Stimulated activated CD8-positive, alpha-beta memory T cell treated with anti-CD3 and anti-CD28 coated beads, Interleukin-4, amount 100 ng/mL, for 1 hour (primary cell): ENCODE measurements at places on chromosomes 3 and 15.

DNA sequence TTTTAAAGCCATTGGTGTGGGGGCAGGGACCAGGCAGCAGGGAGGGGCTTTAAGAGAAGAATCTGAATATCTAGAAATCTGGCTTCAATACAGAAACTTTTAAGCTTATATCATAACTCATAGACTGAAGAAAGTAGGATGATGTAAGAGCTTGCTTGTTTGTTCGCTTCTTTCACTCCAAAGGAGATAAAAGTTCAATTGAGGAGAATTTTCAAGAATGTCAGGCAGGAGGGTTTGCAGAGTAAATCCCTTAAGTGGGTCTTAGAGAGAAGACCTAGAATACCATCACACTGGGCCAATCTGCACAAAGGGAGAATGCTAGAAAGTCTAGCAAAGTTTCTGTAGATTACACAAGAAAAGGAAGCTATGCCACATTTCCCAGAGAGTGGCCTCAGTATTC lies 4.1 kb upstream of the HLTF start:
- no peak for DNase-seq

DNA sequence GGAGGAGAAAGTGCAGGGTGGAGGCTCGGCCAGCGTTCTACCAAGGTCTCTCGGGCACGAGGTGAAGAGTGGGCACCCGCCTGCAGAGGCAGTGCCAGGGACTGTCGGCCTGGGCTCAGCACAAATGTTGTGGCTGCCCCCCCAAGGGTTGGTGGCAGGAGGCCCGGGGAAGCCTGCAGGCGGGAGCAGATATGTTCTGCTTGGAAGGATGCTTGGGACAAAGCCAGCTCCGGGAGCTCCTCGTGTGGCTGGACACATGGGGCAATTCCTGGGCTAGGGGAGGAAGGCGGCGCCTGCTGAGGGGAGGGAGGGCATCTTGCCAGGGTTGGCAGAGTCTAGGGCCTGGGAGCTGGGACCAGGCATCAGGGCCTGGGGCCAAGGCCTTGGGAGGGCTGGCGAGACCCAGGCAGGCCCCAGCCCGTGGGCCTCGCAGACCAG lies 30.4 kb upstream of the FBLN2 start:
- no peak for DNase-seq

- DNase-seq = no peak
These were observed 93.7 kb downstream of the MYLK start for GRCh38 chr3:123790254-123791072.

- no peak for DNase-seq
These were observed 3.0 kb downstream of the ISL2 start for GRCh38 chr15:76339305-76340197.

GRCh38 chr15:36996538-36997181 lies 103.7 kb downstream of the MEIS2 start:
- DNase-seq = no peak

- no peak for DNase-seq
These were observed 44.9 kb upstream of the LRRFIP2 start for GRCh38 chr3:37219266-37219665.

DNA sequence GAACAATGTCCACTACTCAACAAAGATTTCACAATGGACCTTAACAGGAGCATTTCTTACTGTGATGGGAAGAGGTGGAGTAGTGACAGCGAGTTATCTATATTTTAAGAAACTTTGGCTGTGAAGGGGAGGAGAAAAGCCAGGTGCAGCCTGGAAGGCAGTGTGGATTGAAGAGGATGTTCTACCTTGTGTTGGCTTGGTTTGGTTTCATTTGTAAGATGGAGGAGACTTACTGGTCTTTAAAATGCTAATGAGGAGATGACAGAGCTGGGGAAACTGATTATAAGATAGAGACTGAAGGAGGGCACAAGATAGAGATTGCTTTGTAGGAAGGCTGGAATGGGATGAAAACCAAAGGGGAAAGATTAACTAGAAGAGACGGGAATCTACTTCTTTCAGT lies 59.4 kb downstream of the PLOD2 start:
- no peak for DNase-seq

DNA sequence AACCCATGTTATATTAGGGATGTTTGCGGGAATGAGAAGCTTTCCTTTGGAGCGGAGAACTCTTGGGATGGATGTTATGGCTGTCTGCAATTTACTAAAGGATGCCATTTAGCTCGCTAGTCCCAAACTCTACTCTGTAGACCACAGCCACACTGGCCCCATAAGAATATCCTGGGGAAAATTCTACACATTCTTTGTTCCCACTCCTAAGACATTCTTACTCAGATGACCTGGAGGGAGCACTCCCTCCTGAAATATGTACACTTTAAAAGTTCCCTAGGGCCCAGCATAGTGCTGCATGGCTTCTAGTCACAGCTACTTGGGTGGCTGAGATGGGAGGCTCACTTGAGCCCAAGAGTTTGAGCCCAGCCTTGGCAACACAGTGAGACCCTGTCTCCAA lies 288.7 kb upstream of the RORA start:
- no peak for DNase-seq

GRCh38 chr3:149163066-149163465 lies 33.6 kb downstream of the HPS3 start:
- no peak for DNase-seq

- DNase-seq = no peak
These were observed 2.6 kb downstream of the BHLHE40 start for GRCh38 chr3:4981665-4982494.

DNA sequence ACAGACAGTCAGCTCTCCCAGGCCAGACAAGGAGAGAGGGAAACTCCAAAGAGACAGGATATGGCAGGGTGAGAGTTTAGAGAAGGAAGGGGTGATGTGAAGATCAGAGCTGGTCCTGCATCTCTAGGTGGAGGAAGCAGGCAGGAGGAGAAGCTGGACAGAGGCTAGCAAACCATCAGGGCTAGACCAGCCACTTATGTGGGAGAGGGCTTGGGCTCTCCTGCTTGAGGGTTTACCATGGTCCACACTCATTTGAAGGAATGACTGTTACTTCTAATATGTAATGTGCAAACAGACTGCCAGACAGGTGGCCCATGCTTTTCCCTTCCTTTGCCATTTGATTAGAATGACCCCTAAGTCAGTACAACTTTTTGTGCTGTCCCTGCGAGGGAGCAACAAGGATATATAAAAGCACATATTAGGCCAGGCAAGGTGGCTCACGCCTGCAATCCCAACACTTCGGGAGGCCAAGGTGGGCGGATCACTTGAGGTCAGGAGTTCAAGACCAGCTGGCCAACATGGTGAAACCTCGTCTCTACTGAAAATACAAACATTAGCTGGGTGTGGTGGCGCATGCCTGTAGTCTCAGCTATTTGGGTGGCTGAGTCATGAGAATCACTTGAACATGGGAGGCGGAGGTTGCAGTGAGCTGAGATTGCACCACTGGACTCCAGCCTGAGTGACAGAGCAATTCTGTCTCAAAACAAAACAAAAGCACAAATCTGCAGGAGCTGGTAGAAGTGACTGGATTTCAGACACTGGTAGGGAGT lies 41.0 kb upstream of the MANF start:
- DNase-seq = no peak

- DNase-seq = no peak
These were observed 107.6 kb downstream of the OXNAD1 start for GRCh38 chr3:16372362-16373292.

GRCh38 chr3:196378146-196378841 lies 40.1 kb upstream of the TM4SF19 start:
- DNase-seq = no peak

GRCh38 chr3:141094790-141095545 lies 43.8 kb downstream of the SPSB4 start:
- no peak for DNase-seq

DNA sequence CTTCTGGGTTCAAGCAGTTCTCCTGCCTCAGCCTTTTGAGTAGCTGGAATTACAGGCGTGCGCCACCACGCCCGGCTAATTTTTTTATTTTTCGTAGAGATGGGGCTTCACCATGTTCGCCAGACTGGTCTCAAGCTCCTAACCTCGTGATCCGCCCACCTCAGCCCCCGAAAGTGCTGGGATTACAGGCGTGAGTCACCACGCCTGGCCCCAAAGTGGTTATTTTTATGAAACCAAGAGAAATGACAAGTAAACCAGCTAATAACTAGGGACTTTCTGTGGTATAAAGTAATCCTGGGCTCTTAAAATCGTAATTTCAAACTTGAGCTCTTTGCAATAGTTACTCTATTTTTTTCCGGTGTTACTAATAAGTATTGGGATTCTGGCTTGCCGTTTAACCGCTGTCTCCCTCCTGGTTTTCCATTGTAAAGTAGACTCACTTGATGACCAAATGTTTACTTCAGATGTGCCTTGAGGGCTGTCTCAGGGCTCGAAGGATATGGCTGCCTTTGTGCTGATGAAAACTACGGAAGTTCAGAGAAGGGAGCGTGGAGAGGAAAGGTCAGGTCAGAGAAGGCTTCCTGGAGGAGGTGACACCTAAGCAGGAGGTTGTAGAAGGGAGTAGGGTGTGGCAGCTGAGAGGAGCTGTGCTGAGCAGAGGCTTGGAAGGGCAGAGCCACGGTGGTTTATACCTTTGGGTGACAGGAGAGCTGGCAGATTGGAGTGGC lies 4.2 kb downstream of the ZSCAN2 start:
- no peak for DNase-seq

- no peak for DNase-seq
These were observed 298.9 kb upstream of the CBLB start for GRCh38 chr3:106167728-106168127.

DNA sequence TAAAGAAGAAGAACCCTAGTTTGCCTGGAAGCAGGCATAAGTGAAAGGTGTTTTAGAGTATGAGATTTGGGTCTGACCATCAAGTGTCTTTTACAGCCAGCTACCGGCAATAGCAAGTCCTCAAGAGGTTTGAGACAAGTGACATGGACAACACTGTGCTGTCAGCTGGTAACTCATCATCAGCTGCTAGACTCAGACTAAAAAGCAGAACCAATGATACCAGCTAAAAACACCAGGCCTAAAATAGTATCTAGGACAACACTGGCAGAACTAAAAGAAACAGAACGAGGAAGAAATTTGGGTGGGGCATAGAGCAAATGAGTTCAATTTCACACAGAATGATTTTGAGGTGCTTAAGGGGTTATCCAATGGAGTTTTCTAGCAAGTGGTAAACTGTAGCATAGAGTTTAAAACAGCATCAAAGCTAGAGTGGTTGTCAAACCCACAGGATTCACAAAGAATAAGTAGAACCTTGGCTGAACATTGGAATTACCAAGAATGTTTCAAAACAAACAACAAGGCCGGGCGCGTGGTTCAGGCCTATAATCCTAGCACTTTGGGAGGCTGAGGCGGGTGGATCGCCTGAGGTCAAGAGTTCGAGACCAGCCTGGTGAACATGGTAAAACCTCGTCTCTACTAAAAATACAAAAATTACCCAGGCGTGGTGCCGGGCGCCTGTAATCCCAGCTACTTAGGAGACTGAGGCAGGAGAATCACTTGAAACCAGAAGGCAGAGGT lies 3.9 kb downstream of the CIAO2A start:
- DNase-seq = no peak

- DNase-seq = no peak
These were observed 66.5 kb upstream of the RNU6-1 start for GRCh38 chr15:67906382-67906781.

GRCh38 chr3:127569160-127569559 lies 21.4 kb downstream of the TPRA1 start:
- DNase-seq = no peak

- no peak for DNase-seq
These were observed 46.7 kb downstream of the NKIRAS1 start for GRCh38 chr3:23869977-23870662.

DNA sequence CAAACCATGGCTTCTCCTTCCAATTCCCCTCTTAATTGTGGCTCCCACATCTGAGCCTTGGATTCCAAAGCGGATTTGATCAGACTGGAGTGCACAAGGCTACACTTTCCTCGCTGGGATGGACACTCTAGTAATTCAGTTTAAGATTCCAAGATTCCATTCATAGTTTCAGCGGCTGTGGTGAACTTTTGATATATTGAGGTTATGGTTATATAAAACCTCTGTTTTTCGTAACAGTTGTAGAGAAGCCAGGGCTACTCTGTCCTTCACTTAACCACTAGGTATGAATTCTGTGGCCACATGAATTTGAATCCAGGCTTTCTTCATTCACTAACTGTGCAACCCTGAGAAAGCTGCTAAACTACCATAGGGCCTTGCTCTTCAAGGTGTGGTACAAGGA lies 67.9 kb upstream of the KY start:
- no peak for DNase-seq

DNA sequence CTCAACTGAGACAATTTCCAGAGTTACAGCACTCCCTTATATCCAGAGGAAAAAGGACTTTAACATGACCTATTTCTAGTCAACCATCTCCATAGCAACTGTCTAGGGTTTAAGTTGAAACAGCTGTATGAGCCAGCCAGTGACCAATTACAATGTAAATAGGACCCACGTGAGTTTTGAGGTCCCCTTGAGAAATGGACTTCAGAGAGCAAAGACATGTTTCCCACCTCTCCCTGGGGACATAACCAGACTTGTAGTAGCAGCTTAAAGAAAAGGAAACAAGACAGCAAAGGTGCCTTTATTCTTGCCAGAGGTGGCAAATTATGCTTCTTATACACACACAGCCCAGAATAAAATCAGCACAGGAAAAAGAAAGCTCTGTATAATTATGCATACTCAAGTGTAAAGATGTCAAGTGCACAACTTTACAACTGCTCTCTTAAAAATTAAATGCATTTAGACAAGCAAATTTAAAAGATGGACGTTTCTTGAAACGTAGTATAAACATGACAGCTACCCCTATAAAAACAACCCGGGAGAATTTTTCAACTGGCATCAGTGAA lies 40.2 kb downstream of the SUMF1 start:
- DNase-seq = no peak

GRCh38 chr15:100278596-100279380 lies 63.0 kb downstream of the ADAMTS17 start:
- DNase-seq = no peak

DNA sequence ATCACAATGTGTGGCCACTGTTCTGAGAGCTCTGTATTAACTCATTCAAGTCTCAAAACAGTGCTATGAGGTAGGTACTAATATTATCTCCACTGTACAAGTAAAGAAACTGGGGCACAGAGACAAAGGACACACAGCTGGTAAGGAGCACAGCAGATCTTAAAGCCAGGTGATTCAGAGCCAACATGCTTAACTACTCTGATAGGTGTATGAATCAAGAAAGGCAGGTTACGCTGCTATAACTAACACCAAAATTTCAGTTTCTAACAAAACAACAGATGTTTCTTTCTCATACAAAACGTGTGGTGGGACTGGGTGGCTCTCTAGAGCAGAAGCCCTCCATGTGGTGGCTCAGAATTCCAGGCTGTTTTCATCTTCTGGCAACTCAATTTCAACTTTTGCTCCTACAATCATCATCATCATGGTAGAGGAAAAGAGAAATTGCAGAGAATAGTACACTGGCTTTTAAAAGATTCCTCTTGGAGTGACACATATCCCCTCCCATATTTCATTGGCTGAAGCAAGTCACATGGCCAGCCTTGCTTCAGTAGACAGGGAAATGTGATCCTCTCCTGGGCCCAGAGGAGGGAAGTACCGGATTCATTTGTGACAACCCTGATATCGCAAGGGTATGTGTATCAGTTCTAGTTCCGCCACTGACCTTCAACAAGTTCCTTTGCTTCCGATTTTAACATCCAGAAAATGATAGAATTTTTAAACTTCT lies 126.2 kb upstream of the PTX3 start:
- DNase-seq = no peak
